ENCODE measurements at places on chromosomes 11 and 22.

DNA sequence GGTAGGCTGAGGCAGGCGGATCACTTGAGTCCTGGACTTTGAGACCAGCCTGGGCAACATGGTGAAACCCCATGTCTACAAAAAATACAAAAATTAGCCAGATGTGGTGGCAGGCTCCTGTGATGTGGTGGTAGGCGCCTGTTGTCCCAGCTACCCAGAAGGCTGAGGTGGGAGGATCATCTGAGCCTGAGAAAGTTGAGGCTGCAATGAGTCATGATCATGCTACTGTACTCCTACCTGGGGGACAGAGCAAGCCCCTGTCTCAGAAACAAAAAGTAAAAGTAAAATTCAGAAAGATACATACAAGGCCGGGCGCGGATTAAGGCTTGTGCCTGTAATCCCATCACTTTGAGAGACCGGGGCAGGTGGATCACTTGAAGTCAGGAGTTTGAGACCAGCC lies 6.3 kb downstream of the LDHAL6A start:
- no peak for DNase-seq

DNA sequence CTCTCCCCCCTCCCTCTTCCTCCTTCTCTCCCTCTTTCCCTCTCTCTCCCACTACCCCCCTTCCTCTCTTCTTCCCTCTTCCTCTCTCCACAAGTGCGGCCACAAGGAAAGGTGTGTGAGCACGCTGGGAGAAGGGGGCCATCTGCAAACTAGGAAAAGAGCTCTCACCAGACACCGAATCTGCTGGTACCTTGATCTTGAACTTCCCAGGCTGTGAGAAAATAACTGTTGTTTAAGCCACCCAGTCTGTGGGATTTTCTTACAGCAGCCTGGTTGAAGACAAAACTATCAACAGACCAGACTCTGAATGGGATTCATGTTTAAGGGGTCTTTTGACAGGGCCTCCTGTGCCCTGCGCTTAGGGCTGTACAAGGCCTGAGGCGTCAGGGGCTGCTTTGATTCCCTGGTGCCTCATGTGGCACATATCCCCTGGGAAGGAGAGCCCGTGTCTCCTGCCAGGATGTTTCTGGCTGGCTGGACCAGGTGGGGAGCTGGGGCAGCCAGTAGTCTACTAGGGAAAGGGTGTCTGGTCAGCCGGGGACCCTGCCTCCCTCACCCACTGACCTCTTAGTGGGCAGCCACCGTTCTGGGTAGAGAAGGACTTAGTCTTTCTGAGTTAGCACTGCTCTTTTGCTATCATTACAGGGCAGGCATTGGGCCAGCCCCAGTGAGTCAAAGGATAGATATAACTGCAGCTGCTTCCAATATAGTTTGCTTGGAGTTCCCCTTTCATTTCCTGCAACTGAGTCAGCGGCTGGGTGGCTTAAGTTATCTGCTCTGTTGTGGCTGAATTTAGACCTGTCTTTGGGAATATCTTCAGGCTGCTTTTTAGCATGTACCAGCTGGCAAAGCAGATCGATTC lies 6.2 kb downstream of the PANX1 start:
- peak; percentile 68 for DNase-seq

DNA sequence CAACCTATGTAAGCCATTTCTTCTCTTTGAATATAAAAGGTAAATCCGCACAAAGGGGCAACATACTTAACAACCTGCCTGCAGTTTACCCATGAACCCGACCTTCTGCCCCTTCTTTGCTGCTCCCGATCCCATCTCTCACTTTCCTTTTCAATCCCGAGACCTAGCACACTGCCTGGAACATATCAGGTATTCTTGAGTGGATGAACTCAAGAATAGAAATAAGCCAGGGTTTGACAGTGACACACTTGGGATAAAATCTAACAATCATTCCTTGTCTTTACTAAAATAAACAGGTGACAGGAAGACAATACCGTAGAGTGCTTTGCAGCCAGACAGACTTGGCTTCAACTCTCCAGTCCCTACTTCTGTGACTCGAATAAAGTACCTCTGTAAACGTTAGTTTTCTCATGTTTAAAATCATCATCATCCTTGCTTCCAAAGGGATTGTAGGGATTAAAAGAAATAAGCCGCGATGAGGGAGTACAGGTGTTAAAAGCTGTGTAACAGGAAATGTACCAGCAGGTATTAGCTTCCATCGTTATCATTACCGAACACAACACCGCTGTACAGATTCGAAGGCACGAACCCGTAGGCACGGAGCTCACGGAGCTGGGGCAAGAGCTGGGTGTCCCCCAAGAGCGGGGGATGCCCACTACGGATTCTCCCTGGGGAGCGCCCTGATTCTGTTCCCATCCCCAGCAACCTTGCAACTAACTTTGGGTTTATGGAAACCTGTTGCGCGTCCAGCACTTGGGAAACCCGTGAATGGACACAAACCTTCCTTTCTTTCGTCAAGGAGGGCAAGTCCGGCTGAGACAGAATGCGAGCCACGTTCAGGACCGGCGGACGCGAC lies 720 bp downstream of the UFD1 start:
- peak; percentile 68 for DNase-seq

DNA sequence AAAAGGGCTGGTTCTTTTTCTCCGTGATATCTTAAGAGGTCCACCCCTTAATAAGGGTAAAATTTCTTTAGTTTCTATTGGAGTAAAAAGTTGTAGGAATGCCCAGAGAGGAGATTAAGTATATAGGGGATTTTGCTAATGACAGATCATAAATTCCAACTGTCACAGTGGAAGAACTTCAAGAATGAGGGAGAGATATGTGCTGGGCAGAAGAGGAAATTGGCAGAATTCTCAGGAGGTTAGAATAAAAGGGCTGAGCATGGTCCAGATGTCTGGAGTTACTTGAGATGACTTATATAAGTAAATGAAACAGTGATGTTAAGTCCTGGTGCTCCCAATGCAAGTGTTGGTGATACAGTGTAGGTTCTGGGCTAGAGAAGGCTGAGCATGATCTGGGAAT lies 417.6 kb upstream of the ARHGAP42 start:
- no peak for DNase-seq

- peak; percentile 72 for DNase-seq
These were observed 1.4 kb downstream of the NECTIN1 start for GRCh38 chr11:119727523-119728151.

- no peak for DNase-seq
These were observed 2.2 kb upstream of the OR51E2 start for GRCh38 chr11:4699697-4700435.

GRCh38 chr11:45385844-45386243 lies 99.7 kb upstream of the SYT13 start:
- DNase-seq = peak; percentile 70

DNA sequence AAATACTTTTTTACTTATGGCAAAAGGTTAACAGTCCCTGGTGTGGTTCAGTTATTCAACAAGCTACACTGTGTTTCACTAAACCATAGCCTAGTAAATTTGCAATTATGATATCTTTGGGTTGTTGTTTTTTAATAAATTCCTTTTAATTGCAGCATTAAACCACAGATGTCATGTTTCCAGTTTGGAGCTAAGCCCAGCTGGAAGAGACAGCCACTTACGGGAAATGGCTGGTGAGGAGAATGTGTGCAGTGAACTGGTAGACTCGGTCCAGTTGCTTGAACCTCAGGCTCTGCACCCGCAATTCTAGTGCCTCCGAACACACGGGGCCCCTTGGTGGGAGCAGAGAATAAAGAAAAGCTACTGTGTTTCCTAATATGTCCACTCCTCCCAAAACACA lies 70.8 kb downstream of the WNT11 start:
- DNase-seq = no peak

- DNase-seq = no peak
These were observed 23.2 kb downstream of the LDLRAD3 start for GRCh38 chr11:35967042-35967441.

DNA sequence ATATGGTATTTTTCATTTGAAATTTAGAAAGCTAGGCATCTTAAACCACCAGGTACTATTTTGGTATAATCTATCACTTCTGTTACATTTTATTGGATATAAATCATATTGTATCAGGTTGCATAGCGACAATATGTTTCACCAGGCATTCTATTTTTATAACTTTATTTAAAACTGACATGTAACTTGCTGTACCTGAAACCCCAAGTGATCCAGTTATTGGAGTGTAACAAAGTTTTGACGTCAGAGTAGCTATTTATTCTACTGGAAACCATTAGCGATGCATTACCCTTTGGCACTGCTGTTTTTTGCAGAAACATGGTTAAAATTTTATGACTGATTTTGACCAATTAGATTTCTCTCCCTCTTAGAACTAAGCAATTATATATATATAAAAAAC lies 160.7 kb downstream of the METTL15 start:
- DNase-seq = no peak

GRCh38 chr11:103730131-103730940 lies 306.1 kb upstream of the DDI1 start:
- DNase-seq = no peak

- no peak for DNase-seq
These were observed 244.9 kb upstream of the BLID start for GRCh38 chr11:122360875-122361274.

DNA sequence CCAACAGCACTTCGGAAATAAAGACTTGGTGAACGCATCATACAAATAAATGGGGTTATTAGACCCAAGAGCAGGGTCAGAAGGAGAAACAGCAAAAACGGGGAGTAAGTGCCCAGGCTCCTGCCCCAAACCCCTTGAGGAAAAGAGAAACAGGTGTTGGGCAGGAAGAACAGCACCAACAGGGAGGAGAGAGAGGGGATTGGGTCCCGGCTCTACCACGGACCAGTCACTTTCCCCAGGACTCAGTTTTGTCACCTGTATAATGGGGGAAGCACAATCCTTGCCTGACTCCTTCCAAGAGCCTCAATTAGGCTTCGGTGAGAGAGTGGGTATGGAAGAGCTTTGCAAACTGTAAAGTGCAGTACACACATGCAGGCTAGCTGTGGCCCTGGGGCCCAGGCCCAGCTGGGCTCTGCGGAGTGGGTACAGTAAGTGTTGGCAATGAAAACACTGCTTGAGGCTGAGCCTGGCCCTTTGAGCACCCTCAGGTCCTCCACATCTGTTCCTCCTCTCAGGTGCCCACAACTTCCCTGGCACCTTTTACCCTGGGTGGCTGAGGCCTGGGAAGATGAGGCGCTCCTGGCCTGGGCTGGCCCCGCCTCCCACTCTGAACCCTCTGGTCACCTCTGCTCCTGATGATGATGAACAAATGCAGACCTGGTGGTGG lies 8.9 kb downstream of the SLC29A2 start:
- DNase-seq = no peak

GRCh38 chr11:8247312-8247711 lies 16.4 kb downstream of the LMO1 start:
- no peak for DNase-seq

GRCh38 chr11:102874852-102875251 lies at the start of gene MMP12:
Gene MMP12, minus strand, starts transcription at chr11:102874982. Its CDS starts 45 bp downstream, at chr11:102874937.
- DNase-seq = no peak

DNA sequence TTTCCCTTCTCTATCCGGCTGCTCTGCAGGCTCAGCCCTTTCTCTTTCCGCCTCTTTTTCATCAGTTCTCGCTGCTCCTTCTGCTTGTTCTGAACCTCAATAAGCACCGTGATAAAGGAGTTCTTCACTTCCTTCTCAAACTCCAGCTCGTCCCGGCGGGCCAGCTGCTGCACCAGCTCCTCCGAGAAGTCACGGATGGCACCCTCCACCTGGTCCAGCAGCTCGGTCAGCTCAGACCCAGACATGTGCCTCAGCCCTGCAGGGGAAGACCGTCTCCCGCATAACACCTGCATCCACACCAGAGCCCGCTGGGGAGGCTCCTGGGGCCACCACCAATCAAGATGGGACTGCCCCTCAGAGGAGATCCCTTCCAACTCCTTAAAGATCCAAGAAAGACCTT lies 40.2 kb downstream of the FEZ1 start:
- DNase-seq = no peak

DNA sequence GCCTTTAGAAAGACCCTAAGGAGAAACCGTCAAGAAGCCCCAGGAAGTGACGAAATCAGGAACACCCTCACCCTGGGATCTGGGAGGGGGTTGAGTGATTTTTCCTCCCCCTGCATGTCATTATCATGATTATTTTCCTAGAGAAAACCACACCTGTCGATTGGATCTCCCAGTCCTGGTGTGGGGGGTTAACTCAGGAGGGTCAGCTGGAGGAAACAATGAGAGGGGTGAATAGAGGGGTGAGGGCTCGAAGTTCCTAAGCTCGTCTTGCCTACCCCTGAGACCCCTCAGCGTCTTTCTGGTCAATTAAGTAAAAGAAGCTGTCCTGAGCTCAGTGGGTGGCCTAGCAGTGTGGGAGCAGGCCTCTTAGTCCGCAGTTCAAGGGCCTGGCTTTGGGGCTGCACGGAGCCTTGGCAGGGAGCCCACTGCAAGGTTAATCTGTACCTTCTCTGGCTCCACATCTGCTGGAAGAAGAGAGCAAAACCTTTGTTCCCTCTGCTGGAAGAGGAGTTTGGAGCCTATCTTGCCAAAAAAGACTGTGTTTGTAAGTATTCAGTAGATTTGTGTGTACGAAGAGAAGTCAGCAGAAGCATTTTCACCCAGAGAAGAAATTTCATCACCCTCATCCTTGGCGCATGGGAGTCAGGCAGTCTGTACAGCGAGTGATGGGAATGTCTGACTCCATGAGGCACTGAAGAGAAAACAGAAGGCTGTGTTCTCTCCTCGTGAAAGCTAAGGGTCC lies 34.2 kb upstream of the FTH1 start:
- DNase-seq = no peak

GRCh38 chr11:107665018-107665417 lies 46.8 kb downstream of the SLN start:
- no peak for DNase-seq

GRCh38 chr11:64207256-64208085 lies 950 bp downstream of the FERMT3 start:
- peak; percentile 93 for DNase-seq

DNA sequence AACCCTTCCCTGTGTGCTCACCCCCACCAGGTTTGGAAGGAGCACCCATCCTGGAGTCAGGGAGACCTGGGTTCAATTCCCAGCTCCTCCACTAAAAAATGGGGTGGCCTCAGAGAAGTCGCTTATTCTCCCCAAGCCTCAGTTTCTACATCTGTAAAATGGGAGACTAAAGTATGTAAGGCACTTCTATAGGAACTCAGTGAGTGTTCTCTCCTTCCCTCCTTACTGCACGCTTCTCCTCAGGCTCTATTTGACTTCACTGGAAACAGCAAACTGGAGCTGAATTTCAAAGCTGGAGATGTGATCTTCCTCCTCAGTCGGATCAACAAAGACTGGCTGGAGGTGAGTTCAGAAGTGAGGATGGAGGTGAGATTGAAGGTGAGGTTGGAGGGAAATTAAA lies 11.3 kb downstream of the NCF4 start:
- DNase-seq = no peak

GRCh38 chr22:24066865-24067264 lies 55.8 kb downstream of the CABIN1 start:
- no peak for DNase-seq

Measured in activated effector memory CD4-positive, alpha-beta T cell treated with anti-CD3 and anti-CD28 coated beads, Interleukin-2, amount 50 U/mL, for 16 hours (primary cell).